Stimulated activated CD8-positive, alpha-beta memory T cell treated with anti-CD3 and anti-CD28 coated beads, Interleukin-15, amount 100 ng/mL, for 24 hours (primary cell): ENCODE measurements at places on chromosomes 4 and X.

- no peak for DNase-seq
These were observed 72.6 kb downstream of the SMARCA5 start for GRCh38 chr4:143586080-143586479.

- no peak for DNase-seq
These were observed 1.2 kb upstream of the MID1IP1 start for GRCh38 chrX:38799995-38800580.

GRCh38 chrX:141936080-141936479 is 32.4 kb downstream of the MAGEC1 start:
- DNase-seq, result no peak

DNA sequence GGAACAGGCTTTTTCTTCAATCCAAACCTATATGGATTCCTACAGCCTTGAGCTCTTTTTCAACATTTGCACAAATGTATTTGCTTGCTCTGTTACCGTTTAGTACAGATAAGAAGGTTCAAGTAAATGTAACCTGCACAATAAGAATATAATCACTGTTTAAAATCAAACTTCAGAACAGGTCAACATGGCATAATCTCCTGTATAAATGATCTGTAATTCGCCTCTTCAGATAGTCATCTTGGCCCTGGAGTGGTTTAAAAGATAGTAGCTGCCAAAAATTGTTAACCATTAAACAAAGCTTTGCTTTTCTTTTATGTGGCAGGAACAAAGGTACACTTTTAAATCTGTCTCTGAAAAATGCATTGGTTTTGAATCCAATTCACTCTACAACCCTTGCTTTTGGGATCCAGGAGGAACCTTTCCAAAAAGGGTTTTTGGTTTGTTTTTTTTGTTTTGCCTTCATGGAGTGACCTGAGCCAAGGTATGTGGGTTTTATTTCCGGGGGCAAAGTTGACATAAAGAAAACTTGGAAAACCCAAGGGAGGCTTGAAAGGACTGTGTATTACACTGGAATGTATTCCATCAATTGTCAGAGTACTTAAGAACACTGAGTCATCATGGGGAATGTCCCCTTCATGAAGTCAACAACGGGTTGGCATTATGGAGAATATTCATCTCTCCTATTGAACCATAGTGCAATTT is 210.4 kb upstream of the HCCS start:
- no peak for DNase-seq

GRCh38 chr4:6688879-6689505 is 4.7 kb upstream of the S100P start:
- peak; percentile 40 for DNase-seq

DNA sequence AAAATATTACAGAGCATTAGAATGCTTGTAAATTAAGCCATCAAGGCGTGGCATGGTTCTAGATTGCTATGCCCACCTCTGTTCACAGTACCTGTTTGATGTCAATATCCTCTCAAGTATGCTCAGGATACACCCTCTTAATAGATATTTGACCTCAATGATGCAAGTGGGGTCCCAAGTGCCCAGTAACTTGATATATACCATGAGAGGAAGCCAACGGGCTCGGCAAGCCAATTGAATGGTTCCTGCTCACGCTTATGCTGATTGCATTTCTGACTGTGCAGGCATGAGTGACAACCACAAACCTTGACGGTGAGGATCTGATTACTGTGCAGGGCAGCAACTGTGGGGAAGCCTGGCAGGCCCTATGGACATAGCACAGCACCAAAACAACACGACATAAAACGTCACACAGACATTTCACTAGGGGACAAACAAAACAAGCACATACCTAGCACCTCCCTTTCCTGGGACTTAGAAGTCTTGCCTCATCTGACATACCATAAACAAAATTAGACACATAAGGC is 179.1 kb upstream of the ETNPPL start:
- DNase-seq, result no peak

GRCh38 chrX:153934148-153934761 is 582 bp downstream of the NAA10 start:
- no peak for DNase-seq

GRCh38 chr4:26261405-26261804 is 59.4 kb upstream of the RBPJ start:
- no peak for DNase-seq

- DNase-seq, result no peak
These were observed 71.1 kb downstream of the NSG1 start for GRCh38 chr4:4457803-4458553.

- no peak for DNase-seq
These were observed 326.7 kb upstream of the PITX2 start for GRCh38 chr4:110949542-110949941.

- DNase-seq, result no peak
These were observed 64.8 kb downstream of the TBC1D9 start for GRCh38 chr4:140691369-140691768.

GRCh38 chr4:183996868-183997267 is 91.8 kb downstream of the STOX2 start:
- DNase-seq, result no peak

DNA sequence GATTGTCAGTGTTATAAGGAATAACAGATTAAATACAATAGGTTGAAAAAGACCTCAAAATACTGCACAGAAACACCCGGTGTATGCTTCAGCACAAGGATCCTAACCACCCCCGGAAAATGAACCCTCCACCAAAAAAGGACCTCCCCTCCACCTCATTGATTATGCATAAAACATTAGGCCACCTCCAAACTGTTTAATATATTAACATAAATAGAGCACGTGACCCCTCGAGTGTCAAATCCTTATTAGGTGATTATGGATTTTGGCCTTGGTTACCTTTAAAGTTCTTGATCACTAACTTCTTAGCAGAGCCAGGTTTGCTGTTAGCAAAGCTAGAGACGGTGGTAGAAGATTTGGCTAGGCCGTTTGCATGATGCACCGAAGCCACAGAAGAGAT is 958 bp downstream of the CUL4B start:
- no peak for DNase-seq

DNA sequence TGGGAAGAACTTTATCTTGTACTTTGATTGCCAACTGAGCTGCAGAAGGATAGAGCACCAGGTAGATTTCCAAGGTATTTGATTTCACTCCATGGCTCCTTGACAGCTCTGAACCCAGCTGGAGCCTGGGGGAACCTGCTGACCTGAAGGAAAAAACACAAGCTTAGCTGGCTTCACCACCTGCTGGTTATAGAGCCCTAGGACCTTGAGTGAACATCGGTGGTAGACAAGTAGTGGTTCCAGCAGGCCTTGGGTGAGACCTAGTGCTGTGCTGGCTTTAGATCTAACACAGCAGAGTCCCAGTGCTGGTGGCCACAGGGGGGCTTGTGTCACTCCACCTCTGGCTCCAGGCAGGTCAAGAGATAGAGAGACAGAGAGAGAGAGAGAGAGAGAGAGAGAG is 1102.6 kb downstream of the ADGRL3 start:
- no peak for DNase-seq

GRCh38 chr4:103982454-103982853 is 262.7 kb upstream of the TACR3 start:
- no peak for DNase-seq

DNA sequence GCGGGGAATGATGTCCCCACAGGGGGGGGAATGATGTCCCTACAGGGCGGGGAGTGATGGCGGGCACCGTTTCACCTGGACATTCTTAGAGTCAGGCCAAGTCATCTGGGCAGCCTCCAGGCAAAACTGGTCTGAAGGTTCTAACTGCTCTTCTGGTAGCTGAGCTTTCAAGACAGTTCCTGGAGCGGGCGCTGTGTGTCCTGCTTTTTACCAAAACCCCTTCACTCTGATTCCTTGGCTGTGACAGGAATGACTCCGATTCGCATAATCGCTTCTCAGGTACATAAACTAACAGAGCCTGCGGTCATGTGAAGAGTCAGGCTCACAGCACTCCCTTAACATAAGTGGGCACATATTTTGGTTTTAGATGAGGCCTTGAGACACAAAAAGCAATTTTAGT is 836.0 kb downstream of the TRIML1 start:
- no peak for DNase-seq

GRCh38 chr4:72893354-72894066 is 176.0 kb downstream of the COX18 start:
- no peak for DNase-seq

GRCh38 chr4:35604252-35604651 is 640.1 kb downstream of the ARAP2 start:
- DNase-seq, result no peak

DNA sequence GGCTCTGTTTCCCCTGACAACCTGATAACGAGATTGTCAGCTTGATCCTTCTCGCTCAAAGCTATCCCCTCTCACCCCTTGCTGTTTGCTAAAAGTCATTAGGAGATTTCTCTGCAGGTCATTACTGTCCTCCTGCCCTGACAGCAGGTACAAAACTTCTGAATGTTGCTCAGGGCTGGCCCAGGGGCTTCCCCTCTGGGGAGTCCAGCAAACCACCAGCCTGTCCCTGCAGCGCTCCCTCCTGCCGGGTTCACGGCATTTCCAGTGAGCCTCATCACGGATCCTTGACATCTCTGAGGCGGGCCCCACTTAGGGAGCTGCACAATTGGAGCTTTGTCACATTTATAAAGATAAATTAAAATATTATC is 5.2 kb upstream of the SORCS2 start:
- DNase-seq, result no peak
